ENCODE measurements at places on chromosomes 3 and 15.

DNA sequence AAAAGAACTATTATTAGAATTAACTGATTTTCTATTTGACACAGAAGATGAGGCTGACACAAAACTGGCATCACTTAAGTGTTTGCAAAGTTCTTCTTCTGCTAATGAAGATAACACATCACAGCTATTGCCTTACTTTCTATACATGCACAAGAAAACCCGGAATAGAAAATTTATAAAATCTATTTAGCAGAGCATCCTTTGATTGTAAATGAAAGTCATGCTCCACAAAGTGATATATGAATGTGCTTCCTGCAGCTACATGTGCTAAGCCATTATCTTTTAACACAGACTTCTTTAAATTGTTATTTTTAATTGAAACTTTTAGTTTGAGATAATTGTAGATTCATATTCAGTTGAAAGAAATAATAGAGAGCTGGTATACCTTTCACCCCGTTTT lies 27.0 kb downstream of the DENND4A start:
- no peak for DNase-seq

- peak; percentile 41 for DNase-seq
Observed at GRCh38 chr3:102225407-102226132, 209.2 kb upstream of the ZPLD1 start.

- DNase-seq = no peak
Observed at GRCh38 chr15:98723195-98723594, 74.9 kb downstream of the IGF1R start.

DNA sequence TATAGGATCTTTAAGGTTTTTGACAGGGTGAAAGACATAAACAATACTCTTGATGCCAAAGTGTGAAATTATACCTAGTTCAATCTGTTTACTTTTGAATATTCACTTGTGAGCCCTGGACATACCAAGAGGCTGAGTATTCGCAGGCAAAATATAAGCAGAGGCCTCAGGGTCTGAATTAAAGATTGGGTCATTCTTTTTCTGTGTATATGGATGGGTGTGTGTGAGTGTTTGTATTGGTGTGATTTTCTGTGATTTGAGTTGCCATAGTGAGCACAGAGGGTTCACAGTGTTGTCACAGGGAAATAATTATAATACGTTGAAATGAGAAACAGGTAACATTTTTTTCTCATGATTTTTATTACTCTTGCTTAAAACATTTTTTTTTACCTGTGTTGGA lies 770.7 kb upstream of the ALCAM start:
- no peak for DNase-seq

GRCh38 chr3:16768956-16769355 lies 115.8 kb upstream of the PLCL2 start:
- DNase-seq = no peak

DNA sequence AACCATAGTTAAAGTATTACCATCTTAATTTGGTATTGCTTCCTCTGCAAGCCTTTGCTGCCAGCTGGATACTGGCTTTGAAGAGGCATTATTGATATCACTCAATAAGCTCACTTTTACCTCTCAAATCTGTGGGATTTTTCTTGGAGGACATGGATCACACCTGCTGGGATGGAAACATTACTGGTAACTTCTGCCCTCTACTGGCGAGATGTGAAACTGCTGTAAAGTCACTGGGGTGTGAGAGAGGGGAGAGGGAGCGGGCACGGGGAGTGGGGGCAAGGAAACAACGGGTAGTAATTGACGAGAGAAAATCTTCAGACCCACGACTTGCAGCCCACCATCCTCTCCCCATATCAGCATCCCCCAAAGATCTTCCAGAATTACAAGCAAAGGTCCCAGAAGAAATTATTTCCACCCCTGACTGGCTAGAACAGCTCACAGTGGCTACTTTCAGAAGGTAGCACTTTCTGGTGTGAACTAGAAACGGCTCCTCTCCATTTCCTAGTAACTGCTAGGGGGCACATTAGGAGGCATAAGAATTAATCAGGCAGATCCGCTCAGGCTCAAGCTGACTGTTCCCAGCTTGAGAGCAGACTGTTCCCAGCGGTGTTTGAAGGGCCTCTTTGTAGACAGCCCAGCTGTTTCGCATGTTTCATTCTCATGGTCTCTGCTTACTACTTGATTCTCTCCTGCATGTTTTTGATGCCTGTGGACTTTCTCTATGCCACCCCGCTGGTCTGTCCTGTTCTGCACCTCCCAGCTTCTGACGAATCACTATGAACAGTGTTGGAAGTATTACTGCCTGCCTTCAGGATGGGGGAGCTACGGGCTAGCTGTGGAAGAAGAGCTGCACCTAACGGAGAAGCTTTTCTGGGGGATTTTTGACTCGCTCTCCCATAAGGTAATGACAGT lies 230.4 kb upstream of the CHRM5 start:
- peak; percentile 4 for DNase-seq

DNA sequence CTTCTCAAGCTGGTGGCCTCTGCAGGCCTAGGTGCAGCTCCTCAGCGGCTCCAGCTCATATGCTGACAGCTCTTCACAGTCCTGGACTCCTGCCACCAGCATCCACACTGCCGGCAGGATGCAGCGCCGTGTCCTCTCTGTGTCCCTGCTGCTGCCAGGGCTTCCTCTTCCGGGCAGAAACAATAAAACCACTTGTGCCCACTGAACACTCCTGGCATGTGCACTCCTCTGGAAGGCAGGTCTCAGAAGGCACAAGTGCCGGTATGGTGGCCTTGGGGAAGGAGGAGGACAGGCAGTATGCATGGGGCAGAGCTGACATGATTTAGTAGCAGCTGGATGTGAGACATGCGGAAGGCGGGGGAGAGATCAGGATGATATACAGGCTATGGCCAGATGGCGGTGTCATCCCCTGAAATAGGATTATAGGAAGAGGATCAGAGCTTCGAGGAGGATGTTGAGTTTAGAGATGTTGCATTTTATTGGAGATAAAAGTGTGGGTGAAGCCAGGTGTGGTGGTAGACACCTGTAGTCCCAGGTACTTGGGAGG lies 7.5 kb upstream of the MAN2A2 start:
- DNase-seq = peak; percentile 64

- DNase-seq = no peak
Observed at GRCh38 chr3:14699643-14700042, 24.7 kb downstream of the C3orf20 start.

DNA sequence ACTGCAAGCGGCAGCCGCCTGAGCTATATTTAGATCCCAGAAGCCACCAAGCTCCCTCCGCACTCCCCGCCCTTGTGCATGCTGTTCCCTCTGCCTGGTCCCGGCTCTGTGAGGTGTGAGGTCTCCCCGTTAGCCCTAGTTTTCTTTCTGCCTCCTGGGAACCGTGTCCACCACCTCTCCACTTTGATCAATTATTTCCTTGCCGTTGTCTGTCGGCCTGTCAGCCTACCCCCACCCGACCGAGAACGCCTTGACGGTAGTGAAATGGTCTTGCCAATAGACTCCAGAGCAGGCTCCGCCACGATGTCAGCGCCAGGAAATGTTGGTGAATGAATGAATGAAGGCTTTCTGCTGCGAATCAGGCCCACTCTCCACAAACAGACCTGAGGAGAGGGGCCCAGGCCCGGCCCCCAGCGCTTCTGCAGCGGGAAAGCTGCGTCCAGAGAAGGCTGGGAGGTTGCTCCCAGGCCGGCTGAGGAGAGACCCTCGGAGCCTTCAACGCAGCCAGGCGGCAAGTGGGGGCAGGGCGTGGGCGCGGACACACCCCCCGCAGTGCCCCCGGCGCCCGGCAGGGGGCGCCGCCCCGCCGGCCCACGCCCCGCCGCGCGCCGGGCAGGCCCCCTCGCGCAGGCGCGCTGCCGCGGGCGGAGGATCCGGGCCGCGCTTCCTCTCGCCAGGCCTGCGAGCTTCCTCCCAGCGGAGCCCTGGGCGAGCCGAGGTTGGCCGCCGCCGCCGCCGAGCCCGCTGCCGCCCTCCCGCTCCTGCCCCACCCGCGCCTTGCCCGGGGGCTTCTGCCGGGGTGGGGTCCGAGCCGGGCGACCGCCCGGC lies at the start of gene CSK:
Gene CSK (plus strand): TSS at position 650 of the 828 bp plus-strand sequence. CDS start 16,218 bp downstream, outside the sequence.
- no peak for DNase-seq

DNA sequence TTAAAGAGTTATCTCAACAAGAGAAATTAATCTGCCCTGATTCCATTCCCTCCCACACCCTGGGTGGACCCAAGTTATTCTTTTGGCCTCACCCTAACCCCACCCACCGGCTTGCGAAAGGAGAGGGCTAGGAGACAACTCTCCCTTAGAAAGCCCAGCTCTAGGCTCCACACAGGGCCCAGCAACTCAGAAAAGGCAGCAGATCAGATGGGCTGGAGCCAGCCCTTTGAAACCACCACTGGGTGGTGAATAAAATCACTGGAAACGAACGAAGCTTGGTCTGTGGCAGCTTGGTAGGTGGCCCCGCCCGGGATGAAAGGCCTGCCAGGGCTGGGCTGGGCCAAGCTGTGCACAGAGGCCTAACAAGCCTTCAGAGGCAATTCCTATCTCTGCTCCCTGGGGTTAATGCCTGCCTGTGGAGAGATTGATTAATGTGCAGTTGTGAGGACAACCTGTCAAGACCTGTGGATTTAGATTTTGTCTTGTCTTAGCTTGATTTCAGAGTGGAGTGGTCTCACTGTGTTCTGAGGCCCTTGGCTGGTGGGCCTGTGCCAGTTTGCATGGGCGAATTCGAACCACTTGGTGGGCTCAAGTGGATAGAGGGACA lies 38.8 kb downstream of the BHLHE40 start:
- DNase-seq = no peak

DNA sequence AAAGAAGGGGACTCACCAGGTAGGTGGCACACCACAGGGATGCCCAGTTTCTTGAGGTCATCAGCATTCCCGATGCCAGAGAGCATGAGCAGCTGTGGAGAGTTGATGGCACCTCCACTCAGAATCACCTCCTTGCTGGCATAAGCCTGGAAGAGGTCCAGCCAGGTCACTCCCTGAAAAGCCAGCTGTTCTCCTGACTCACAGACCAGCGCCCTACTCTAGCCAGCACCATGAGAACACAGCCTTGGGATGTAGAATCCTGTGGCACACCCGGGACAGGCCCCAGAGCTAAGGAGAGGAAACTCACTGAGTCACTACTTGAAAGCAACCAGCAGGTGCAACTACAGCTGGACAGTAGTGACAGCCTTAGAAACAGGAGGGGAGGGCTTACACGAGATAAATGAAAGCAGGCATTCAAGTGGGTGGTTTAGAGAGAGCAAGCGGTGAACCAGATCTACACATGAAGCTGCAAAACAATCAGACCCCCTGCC lies 24.5 kb downstream of the CHDH start:
- no peak for DNase-seq

DNA sequence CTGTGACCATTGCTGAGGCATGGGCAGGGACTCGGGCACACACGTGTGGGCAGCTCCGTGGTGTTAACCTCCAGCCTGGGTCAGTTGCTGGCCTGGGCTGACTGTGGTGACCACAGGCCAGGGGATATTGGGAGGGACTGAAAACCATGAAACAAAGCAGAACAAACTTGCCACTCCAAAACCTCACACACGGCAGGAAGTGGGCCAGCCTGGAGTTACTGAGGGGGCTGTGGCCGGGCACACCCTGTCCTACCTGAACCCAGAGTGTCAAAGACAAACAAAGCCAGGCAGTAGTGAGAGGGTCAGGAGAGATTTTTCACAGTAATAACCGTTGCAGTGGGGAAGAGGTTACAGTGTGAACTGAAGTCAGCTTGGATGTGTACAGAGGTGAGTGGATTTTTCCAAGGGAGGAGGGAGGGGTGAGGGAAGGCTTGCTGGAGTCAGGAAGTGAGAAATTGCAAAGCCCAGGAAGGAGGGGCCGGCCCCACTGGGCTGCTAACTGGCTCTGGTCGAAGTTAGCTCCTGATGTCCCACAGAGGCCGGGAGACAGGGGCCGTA lies 40.0 kb upstream of the ATP10A start:
- no peak for DNase-seq

GRCh38 chr15:28907338-28907960 lies 21.7 kb downstream of the APBA2 start:
- DNase-seq = no peak

DNA sequence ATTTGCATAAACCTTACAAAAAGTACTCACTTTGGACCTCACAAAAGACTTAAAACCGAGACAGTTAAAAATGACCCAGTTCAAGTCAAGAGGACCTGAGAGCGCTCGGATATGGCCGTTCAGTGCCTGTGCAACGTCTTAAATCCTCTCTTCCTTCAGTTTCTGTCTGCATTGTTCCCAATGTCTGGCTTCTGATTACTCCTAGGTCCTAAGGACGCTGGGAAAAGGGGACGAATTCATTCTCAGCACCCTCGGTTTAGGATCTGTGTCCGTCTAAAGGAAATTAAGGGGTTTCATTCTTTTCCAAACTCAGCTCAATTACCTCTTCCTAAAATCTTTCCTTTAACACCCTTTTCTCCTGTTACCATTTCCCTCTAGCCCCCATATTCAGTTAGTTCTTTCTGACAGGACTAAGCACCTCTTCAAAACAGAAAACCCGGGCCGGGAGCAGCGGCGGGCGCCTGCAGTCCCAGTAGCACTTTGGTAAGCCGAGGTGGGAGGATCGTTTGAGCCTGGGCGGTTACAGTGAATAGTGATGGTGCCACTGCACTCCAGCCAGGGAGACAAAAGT lies 970 bp downstream of the DPPA4 start:
- DNase-seq = no peak

GRCh38 chr15:71355268-71355667 lies 240.0 kb downstream of the THSD4 start:
- DNase-seq = no peak

GRCh38 chr15:99951511-99951910 lies 218.3 kb upstream of the LYSMD4 start:
- no peak for DNase-seq

DNA sequence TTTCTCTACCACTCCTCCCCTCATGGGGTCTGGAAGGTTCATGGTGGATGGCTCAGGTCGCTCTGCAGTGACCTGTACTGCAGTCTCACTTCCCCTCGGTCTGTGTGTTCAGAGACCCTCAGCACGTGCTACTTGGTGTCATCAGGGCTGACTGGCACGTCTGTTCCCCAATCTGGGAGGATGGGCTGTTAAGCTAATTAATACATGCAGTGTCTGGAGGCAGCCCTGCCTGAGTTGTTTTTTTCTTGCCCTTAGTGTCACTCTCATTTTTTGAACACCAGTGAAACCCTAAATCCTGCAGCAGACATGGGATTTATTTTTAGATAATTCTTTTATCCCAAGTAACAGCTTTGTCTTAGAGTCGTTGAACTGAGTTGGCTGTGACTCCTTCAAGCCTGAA lies 64.6 kb downstream of the ARNT2 start:
- DNase-seq = no peak

DNA sequence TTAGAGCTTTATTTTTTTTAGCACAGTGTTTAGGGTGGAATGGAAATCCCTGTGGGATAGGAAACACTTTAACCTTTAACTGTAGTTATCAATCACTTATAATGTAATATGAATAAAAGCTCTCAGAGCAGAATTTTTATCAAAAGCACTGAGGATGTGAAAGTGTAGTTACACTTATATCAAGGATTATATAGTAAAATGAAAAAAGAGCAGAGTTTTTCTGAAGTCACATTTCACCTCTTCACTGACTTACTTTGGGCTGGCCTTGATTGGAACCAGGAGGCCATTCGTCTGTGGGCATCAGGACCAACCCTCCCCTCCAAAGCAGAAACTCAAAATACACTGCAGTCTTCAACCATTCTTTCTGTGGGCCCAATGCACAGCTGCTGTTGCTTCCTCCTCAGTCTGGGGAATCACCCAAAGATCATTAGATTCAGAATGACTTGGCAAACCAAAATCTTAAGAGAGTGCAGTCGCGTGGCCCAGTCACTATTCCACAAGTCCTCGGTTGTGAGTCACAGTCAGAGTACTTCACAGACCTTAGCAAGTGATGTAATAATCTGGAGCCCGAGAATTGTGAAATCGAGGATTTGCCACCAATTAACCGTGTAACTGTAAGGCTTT lies 132.6 kb upstream of the COL8A1 start:
- no peak for DNase-seq

Measured in NCI-H1694 (cell line).